ENCODE measurements at places on chromosomes 7 and 10.

DNA sequence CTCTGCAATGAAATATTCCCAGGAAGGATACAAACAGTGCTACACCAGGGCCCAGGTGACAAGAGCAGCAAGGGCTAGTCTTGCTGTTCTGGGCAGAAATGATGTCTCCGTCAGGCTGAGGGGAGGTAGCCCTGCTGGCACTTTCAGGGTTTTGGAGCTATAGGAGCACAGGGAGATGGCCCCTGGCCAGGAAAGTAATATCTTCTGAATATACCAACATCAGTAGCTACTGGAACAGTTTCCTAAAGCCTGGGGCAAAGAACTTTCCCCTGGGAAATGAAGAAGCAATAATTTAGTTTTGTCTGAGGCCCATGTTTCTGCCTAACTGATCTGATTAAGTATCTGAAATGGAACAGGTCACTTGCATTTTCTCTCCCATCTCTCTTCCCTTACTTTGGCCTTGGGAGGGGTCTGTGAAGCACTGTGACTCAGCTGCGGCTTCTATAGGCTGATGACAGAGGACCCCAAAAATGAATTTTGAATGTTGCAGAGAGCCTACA is 489.1 kb upstream of the PODXL start:
- no peak for DNase-seq

DNA sequence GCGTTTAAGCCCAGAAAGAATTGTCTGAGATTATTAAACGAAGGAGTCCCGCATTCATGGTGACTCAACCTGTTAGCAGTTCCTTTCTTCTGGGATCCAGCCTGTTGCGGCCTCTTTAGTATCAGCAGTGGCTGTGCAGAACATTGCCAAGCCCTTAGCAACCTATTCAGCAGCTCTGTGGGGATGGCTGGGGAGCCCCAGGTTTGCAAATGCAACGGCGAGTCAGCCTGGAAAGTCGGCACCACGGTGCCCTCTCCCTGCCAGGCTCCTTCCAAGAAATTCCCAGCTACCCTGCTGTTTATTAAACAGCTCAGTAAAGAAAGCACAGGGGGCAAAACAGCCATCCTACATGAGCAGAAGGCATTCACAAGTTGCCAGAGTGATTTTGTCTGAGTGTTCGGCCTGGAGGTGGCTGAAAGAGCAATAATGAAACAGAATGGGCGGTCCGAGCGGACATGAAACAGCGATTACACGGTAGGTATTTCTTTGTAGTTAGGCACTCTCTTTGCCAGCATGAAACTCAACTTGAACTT is 198.3 kb downstream of the BAMBI start:
- no peak for DNase-seq

- peak; percentile 53 for DNase-seq
Measured at GRCh38 chr10:48363617-48364355, 57.3 kb downstream of the MAPK8 start.

GRCh38 chr10:116477986-116478664 is 50.5 kb downstream of the PNLIPRP3 start:
- DNase-seq = no peak

DNA sequence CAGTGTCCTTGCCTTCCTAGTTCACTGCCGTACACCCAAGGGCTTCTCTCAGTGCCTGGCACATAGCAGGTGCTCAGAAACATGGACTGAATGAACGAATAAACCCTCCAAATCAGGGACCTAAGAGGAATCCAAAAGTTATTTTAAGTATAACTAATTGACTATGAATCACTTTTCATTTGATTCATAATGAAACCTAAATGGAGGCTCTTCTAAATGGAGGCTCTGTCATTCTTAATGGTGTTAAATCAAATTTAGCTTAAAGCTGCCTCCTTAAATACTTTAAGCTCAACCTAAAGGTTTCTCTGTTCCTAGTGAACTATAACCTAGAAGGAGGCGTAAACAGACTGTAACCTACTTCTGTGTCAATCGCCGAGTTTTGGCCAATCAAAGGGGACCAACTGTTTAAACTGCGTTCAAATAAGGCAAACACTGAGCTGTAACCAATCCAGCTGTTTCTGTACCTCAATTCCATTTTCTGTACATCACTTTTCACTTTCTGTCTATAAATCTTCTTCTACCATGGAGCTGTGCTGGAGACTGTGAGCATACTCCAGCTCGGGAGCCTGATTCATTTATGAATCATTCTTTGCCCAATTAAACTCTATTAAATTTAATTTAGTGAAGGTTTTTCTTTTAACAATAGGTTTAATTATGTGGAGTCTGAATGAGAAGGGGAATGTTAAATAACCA is 11.0 kb downstream of the PYROXD2 start:
- no peak for DNase-seq

Measured in HTR-8/SVneo (cell line).